ENCODE measurements at places on chromosomes 1 and 21.

- DNase-seq: no peak
Observed at GRCh38 chr21:46157987-46158451, 2.6 kb upstream of the FTCD start.

DNA sequence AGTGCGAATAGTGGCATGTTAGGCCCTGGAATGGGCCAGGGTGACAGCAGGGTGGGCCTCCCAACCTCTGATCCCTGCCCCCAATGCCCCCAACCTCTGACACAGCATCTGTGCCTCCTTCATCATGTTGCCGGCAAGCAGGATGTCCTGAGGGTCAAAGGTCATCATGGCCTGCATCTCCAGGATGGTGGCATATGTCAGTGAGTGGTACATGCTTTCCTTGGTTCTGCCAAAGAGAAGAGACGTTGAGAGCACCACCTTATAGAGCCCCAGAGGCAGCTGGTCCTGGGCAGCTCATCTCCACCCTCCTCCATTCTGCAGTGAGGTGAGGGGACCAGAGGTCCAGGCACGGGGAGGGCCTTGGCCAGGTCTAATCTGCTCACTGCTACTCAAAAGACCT lies 17.6 kb downstream of the TTC39A start:
- no peak for DNase-seq

DNA sequence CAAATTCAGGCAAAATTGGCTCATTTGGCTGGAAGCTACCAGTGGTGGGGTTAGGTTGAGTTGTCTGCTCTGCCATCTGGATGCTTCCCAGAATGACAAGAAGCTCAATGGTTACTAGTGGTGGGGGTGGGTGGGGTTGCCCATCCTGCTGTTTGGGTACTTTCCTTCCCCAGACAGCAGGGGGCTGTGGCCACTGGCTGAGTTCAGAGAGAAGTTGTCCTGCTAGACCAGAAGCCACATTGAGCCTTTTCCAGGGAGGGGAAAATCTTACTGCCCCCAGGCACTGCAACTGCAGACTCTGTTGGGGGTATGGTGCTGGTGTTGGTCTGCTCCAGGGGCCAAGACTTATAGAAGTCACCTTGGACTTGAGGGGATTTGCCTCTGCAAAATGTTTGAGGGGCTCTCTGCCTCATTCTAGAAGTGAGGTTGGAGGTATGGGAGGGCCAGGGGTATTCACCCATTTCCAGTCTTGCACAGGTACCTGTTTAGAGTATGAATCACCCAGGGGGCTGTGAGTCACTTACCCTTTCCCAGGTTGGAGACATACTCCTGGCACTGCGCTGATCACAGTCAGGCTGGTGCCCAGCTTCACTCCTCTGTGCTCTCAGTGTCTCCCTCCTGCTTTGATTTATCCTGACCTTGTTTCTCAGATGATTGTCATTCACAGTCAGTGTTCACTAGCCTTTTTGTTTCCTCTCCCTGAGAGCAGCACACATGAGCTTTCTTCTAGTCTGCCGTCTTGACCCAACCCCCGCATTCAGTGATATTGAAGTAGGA lies 89.1 kb upstream of the NEGR1 start:
- DNase-seq: no peak

- no peak for DNase-seq
Observed at GRCh38 chr21:34793471-34793870, 124.7 kb downstream of the CLIC6 start.

DNA sequence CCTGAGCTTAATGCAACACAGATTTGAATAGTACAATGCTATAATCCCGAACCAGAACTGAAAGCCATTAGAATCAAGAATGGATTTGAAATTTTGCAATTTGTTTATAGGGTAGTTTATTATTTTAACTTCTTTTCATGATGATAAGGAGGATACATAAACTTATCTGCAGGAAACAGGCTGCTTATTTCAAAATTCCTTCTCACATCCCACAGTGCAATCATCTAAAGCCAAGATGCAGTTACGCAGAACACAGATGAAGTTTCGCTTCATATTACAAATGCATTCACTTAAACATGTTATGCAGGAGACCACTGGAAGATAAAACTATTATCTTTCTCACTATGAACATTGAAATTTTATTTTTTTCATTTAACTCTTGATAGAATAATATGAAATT lies 1019.6 kb downstream of the PLA2G4A start:
- DNase-seq: no peak

- no peak for DNase-seq
Observed at GRCh38 chr1:11701551-11701961, 10.0 kb downstream of the DRAXIN start.

DNA sequence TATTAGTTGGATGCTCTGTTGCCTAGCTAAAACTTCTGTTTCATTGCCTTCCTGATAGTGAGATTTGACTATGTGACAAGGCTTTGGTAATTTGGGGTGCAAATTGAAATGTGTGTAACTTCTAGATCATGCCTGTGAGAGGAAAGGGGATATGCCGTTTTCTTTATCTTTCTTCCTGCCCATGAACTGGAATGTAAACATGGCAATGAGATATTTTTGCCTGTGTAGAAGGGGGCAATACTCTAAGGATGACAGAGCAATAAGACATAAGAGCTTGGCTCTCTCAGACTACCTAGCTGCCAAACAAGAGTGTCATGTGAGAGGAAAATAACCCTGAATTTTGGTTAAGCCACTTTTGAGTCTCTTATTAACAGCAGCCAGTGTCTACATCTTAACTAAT lies 49.7 kb downstream of the RAP1A start:
- no peak for DNase-seq

DNA sequence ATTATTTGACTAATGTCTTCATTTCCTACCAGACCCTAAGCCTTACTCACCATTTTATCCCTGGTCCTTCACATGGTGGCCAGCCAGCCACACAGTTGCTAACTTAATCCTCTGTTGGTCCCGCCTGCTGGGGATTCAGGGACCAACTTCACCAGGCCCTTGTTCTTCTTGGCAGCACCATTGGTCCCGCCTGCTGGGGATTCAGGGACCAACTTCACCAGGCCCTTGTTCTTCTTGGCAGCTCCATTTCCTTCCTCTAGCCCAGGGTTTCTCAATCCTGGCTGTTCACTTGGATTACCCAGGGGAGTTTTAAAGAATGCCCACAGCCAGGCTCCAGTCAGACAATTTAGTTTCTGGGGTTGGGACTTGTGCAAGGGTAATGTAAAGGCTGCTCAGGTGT lies 233.1 kb upstream of the CSF3R start:
- DNase-seq: no peak

GRCh38 chr1:22039594-22040285 lies 12.8 kb upstream of the CDC42 start:
- DNase-seq: peak; percentile 98

- no peak for DNase-seq
Observed at GRCh38 chr1:210201681-210202080, 30.9 kb upstream of the SERTAD4 start.

DNA sequence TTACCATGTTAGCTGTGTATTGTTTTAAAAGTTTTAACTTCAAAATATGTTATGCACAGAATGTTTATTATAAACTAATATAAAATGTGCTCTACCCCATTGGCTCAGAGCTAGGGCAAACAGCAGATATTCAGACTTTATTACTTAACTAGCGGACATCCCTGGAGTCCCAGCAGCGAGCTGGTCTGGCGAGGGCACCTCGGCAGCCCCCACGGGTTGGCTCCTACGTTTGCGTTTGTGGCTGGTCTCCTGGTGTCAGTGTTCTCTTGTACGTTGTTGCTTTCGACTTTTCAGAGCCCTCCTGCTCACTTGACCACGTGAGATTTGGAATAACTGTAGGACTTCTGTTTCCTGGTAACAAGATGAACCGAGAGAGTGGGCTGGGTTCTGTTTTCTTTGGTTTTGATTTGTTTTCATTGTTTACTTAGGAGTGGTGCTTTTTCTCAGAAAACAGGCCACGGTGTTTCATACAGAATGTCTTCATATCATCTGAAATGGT lies 44.5 kb downstream of the CBS start:
- DNase-seq: no peak

DNA sequence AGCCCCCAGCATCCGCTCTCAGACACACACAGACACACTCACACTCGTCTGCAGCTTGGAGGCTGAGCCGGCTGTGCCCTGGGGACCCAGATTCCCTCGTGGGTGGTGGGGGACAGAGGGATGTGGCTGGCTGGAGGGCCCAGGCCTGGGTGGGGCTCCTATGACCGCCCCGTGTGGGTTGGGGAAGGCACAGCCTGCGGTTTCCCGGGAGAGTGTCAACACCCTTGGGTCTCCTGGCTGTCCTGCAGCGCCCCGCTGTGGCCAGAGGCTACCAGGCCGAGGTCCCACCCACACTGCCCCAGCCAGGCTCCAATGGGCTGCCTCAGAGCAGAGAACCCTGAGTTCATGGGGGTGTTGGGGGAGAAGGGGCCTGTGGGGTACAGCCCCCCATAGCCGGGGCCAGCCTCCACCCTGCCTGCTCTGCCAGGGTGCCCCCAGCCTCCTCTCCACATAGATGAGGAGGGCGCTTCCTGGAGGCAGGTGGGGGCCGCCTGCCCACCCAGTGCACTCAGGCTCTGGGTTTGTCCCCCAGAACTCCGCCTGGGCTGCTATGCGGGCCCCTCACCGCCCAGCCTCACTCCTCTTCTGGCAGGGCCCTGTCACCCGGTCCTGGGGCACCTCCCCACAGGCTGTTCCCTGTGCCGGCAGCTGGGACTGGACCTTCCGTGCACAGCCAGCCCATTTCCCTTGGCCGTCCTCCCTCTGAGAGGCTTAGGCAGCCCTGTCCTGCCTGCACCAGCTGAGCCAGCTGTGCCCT lies at the start of gene TTC34:
TTC34 (minus strand) TSS at position 159 of the 757 bp plus-strand sequence. CDS start 866 bp downstream, outside the sequence.
- DNase-seq: peak; percentile 17

DNA sequence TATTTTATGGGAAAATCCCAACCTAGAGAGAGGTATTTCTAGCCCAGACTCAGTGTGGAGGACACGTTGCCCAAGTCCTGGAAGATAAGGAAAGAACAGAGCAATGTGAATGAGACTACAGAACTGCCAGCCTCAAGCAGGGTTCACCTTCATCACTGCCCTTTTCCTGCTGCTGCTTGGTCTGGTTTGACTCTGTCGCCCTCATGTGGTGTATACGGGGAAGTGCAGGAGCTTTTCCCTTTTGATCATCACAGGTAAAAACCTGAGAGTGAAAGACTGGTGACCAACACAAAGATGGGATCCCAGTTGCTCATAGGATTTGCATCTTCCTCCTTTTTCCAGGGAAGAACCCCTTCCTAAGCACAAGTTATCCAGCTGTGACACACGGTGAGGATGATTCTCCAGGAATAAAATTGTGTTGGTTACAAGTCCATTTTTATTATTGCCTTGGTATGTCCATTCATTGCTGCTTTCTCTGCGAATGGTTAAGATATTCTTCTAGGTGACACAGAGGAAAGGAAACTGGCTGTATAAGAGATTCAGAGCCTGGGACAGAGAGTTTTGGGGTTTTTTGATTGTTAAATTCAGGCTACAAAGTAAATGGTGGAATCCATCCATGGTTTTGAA lies 89.5 kb upstream of the CD53 start:
- DNase-seq: peak; percentile 64

DNA sequence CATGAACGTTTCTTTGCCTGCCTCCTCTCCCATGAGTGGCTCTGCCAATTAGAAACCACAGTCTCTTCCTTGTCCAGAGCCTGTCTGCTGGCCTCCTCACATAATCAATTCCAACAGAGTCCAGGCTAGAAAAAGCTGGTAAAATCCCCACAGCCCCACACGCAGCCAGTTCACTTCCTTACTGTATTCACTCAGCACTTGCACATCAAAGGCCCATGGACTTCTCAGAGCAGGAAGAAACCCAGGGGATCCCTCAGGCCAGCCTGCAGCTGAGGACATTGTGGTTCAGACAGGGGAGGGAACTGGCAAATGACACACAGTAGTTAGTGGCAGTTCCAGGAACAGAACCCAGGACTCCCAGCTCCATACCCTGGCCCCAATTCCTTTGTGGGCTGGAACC lies 171.6 kb upstream of the EDN2 start:
- DNase-seq: no peak

DNA sequence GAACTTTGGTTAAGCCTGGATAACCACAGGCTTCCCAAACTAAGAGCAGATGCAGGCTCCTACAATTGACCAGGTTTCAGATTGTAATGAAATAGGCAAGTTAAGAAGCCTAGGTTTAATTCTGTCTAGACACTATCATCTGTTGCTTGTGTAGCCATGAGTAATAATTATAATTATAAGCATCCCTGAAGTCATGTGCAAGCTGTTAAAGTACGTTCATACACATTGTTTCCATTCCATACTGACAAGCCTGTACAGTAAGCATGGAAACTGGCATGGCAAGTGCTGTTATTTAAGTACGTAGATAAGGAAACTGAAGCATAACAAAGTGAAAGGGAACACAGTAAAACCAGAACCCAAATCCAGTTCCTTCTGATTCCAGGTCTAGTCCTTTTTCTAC lies 557.2 kb upstream of the BEND5 start:
- DNase-seq: no peak
